Fibroblast of skin of abdomen (primary cell): ENCODE measurements at places on chromosomes 7 and 10.

DNA sequence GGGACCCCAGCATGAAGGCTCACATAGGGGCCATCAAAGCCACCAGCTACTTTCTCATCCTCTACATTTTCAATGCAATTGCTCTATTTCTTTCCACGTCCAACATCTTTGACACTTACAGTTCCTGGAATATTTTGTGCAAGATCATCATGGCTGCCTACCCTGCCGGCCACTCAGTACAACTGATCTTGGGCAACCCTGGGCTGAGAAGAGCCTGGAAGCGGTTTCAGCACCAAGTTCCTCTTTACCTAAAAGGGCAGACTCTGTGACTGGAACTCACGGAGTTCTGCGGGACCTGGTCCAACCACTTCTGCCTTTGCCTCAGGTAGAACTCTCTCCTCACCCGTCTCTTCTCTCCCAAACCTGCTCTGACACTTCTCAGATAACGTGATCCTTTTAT, 945 bp downstream of the TAS2R40 start:
- DNase-seq, result no peak

DNA sequence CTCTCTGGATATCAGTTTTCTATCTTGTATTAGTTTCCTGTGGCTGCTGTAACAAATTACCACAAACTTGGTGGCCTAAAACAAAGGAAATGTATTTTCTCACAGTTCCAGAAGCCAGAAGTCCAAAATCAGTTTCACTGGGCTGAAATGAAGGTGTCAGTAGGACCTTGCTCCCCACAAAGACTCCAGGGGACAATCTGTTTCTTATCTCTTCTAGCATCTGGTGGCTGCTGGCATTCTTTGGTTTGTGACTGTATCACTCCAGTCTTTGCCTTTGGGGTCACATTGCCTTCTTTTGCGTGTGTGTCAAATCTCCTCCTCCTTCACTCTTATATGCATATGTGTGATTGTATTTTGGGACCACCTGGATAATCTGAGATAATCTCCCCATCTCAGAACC, 153.0 kb upstream of the PRPS1L1 start:
- DNase-seq, result no peak

DNA sequence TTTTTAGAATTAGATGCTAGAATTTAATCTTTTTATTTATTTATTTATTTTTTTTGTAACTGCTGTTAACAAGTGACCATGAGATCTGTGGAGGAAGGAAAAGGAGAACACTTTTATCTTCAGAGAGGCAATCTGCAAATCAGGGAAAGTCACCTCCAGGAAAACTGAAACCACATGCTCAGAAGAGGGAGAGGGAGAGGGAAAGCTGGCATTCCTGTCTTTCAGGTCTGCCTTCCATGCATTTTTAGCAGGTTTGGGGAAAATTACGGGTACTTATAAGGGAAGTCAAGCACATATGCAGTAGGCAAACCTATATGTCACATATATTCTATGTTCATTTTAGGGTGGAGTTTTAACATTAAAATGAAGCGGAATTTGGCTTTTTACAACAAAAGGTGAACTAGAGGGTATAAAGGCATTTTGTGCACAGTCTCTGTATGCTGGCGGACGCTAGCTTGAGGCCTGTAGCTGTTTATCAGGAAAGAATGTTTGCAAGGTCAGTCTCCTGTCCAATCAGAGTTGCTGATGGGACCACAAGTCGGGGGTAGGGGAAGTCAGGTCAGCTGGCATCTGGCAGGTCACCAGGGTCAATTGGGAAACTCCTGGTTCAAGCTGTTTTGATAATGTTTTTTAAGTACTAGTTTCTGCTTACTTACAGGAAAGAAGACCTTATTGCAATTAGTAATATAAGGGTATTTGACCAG, 333.5 kb downstream of the GPR158 start:
- no peak for DNase-seq

DNA sequence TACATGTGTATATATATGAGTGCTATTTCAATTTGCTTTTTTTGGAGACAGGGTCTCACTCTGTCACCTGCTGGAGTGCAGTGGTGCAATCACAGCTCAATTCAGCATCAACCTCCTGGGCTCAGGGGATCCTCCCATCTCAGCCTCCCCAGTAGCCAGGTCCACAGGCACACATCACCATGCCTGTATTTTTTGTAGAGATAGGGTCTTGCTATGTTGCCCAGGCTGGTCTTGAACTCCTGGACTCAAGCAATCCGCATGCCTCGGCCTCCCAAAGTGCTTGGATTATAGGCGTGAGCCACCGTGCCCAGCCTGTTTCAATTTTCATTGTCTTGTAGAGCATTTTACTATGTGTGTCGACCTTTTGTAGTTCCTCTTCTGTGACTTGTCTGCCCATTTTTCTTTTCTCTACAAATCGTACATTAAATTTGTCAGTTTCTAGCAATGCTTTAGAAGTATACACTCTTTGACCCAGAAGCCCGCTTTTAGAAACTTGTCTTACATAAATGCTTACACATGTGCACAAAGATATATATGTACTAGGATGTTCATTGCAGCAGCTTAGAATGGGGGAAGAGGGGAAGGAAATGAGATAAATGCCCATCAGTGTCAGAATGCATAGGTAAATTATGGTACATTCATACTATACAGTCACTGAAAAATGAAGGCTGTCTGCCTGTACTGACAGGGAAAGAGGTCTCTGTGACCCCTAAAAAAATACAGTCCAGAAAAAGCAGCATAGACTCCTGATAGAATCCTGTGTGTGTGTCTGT, 12.2 kb upstream of the RFC2 start:
- DNase-seq, result no peak

- DNase-seq, result no peak
These were observed 29.5 kb downstream of the NPSR1 start for GRCh38 chr7:34687529-34687928.

- no peak for DNase-seq
These were observed 169.3 kb downstream of the AMPH start for GRCh38 chr7:38461887-38462286.

GRCh38 chr7:149732111-149732561, 41.3 kb downstream of the ZNF467 start:
- no peak for DNase-seq

- peak; percentile 28 for DNase-seq
These were observed 198.3 kb downstream of the BAMBI start for GRCh38 chr10:28875549-28876081.
